ENCODE measurements at places on chromosomes 1 and 21. TPM values are rescaled to one million over a fixed set of nuclear protein-coding genes. Genes with fewer than 3 reads are reported as not detected.

Gene LIN28A
- not detected for total RNA-seq

Gene RSBN1
- total RNA-seq: 44.2 TPM

Gene CAMK1G
- not detected for total RNA-seq

Gene PRDM16
- 0.33 TPM for total RNA-seq

Gene INSRR
- not detected for total RNA-seq

Gene FMO4
- 2.0 TPM for total RNA-seq

Gene PTPN7
- 71.7 TPM for total RNA-seq

GRCh38 chr1:3884966-3885365 is 15.1 kb downstream of the C1orf174 start:
- H3K4me3 ChIP-seq: no peak overlapping the region
- no peak for DNase-seq
- peaks cover 30% of the 10 kb centered on the region for H3K4me1 ChIP-seq
- no peak overlapping the region for H3K27ac ChIP-seq

DNA sequence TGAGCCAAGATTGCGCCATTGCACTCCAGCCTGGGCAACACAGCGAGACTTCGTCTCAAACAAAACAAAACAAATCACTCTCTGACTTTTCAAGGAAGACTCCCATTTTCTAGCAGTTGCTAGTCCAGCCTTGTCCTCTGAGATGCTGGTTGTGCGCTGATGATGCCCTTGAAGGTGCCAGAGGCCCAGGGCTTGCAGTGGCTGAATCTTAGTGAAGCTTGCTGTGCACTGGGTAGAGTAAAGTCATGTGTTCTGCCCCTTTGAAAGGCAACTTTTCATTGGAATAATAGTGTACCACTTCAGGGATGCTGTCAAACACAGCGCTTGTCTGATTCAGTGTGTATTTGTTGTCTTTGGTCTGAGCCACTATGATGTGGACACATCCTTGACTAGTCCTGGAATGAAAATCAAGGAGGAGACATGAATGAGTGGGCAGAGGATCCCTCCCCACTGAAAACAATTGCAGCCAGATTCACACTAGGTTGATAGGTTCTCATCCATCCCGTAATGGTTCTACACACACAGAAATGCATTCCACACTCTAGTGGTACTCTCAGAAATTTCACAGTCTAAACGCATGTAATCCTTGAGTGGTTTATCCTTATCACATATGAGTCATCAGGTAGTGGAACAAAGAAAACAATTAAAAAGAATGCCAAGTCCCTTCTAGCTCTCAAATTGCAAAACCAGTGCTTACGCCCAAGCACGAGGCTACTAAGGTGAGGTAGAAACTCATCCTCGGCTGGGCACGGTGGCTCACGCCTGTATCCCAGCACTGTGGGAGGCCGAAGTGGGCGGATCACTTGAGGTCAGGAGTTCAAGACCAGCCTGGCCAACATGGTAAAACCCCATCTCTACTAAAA is 17.8 kb upstream of the TDRD10 start:
- H3K27ac ChIP-seq: no peak overlapping the region
- H3K4me3 ChIP-seq: no peak overlapping the region
- no peaks in the 10 kb centered on the region for H3K36me3 ChIP-seq
- H3K27me3 ChIP-seq: no peaks in the 10 kb centered on the region

GRCh38 chr1:182192215-182192614 is 130.7 kb upstream of the ZNF648 start:
- H3K27ac ChIP-seq: no peak overlapping the region
- no peaks in the 10 kb centered on the region for H3K27me3 ChIP-seq
- DNase-seq: no peak
- H3K4me1 ChIP-seq: no peaks in the 10 kb centered on the region
- H3K36me3 ChIP-seq: no peaks in the 10 kb centered on the region

GRCh38 chr1:199272628-199273086 is 633.8 kb downstream of the PTPRC start:
- no peak for DNase-seq
- no peaks in the 10 kb centered on the region for H3K4me1 ChIP-seq
- no peaks in the 10 kb centered on the region for H3K27me3 ChIP-seq
- H3K36me3 ChIP-seq: no peaks in the 10 kb centered on the region
- no peak overlapping the region for H3K4me3 ChIP-seq

DNA sequence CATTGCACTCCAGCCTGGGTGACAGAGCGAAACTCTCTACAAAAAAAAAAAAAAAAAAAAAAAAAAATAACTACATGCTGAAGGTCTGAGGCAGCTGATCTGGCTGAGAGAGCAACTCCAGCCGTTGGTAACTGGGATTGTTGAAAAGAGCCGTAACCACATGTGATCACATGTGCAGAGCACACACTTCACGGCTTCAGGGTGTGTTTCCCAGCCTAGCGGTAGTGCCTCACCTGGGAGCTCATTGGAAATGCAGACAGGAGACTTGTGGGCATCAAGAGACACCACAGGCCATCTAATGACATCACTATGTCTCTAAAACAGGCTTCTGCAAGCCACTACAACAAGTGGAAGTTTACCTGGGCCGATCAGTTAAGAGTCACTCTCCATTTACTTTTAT is 11.8 kb upstream of the OTUD7B start:
- H3K36me3 ChIP-seq: no peaks in the 10 kb centered on the region
- H3K4me1 ChIP-seq: no peaks in the 10 kb centered on the region
- H3K4me3 ChIP-seq: no peak overlapping the region
- H3K27me3 ChIP-seq: no peaks in the 10 kb centered on the region

DNA sequence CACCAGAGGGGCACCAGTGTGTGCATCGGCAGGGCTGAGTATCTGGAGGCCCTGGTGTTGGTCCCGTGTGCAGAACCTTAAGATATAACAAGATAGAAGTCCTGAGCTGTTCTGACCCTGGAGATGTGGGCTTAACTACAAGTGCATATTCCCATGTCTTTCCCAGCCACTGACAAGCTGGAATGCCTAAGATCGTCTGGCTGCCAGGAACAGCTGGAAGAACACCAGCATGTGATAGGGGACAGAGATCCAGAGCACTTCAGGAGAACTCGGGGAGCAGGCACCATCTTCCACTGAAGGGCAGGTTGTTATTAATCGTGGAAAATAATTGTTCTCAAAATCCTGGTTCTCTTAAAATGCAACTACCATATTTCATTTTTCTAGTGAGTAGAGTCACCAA is 419.9 kb upstream of the RUNX1 start:
- no peak for DNase-seq
- no peaks in the 10 kb centered on the region for H3K4me1 ChIP-seq
- H3K27me3 ChIP-seq: no peaks in the 10 kb centered on the region

DNA sequence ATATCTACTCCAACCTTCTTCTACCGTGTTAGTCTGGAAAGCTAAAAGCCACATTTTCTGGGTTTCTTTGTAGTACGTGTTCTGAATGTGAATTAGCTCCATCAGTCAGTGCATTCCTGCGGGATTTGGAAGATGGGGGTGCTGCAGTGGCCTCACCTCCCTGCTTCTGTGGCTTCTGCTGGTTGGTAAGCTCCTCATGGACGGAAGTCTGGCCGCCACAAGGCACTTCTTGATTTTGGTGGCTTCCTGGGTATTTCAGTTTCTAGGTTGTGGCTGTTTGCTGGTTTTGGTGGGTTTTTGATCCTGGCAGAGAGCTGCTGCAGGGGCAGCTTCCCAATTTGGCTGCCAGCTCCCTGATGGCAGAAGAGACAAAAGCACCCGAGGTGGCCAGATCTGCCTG is 20.9 kb upstream of the TACSTD2 start:
- DNase-seq: no peak
- H3K4me3 ChIP-seq: no peak overlapping the region
- no peaks in the 10 kb centered on the region for H3K4me1 ChIP-seq
- H3K27ac ChIP-seq: no peak overlapping the region
- H3K27me3 ChIP-seq: no peaks in the 10 kb centered on the region

GRCh38 chr1:48817505-48818114 is 40.9 kb upstream of the BEND5 start:
- H3K4me3 ChIP-seq: no peak overlapping the region
- no peaks in the 10 kb centered on the region for H3K36me3 ChIP-seq
- no peak overlapping the region for H3K27ac ChIP-seq
- no peaks in the 10 kb centered on the region for H3K27me3 ChIP-seq
- DNase-seq: peak; percentile 6

DNA sequence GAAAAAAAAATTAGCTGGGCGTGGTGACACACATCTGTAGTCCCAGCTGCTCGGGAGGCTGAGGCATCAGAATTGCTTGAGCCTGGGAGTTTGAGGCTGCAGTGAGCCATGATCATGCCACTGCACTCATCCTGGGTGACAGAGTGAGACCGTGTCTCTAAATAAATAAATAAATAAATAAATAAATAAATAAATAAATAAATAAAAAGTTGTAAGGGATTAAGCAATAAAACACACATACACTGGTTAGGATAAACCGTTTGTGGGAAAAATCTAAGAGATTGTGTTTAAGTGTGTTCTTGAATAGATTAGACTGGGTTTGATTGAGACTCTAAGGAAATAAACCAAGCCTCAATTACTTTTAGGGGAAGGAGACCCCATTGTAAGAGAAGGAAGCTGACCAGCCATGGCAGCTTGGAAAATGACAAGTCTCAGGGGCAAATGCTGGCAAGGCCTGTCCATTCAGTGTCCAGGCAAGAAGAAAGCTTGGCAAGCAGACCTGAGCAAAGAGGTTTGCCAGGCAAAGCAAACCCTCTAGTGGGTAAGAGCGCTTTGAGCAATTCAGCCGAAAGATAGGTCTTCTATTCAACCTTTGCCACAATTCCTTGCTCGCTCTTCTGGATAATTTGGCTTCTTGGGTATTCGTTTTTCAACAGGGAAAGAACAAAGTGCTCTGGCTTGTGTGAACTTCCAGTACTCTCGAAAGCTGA is 106.9 kb upstream of the SERBP1 start:
- no peak overlapping the region for H3K27ac ChIP-seq
- no peak overlapping the region for H3K4me3 ChIP-seq
- no peaks in the 10 kb centered on the region for H3K4me1 ChIP-seq
- DNase-seq: no peak
- H3K36me3 ChIP-seq: no peaks in the 10 kb centered on the region
- H3K27me3 ChIP-seq: no peaks in the 10 kb centered on the region

- DNase-seq: no peak
- no peaks in the 10 kb centered on the region for H3K36me3 ChIP-seq
- H3K4me1 ChIP-seq: no peaks in the 10 kb centered on the region
These were observed 623.9 kb upstream of the PKN2 start for GRCh38 chr1:88060112-88060673.

DNA sequence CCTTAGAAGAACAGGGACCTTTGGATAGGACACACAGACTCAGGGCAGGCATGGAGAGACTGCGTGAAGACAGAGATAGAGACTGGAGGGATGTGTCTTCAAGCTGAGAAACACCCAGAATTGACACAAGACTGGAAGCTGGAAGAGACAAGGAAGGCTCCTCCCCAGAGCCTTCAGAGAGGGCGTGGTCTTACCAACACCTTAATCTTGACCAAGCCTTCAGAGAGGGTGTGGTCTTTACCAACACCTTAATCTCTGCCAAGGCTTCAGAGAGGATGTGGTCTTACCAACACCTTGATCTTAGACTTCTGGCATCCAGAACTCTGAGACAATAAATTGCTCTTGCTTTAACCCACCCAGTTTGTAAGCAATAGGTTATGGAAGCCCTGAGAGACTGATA is 481.4 kb upstream of the VAMP3 start:
- no peak for DNase-seq
- H3K27ac ChIP-seq: no peak overlapping the region
- H3K4me3 ChIP-seq: no peak overlapping the region
- H3K36me3 ChIP-seq: no peaks in the 10 kb centered on the region
- no peaks in the 10 kb centered on the region for H3K4me1 ChIP-seq

DNA sequence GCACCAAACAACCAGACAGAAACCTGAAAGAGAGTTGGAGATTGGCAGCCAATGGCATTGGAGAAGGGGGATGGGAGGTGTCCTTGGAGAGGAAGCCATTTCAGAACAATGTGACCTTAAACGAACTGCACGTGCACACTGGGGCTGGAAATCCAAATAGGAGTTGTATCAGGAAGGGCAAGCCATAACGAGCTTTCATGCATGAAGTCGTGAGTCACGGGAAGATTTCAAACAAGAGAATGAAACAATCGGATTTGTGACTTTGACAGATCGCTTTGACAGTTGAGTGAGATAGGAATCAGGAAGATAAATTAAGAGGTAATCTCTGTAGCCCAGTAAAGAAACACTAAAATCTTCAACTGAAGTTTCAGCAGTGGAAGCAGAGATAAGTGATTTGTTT is 445.8 kb upstream of the ZP4 start:
- DNase-seq: no peak
- no peak overlapping the region for H3K27ac ChIP-seq
- H3K27me3 ChIP-seq: no peaks in the 10 kb centered on the region
- no peaks in the 10 kb centered on the region for H3K36me3 ChIP-seq

DNA sequence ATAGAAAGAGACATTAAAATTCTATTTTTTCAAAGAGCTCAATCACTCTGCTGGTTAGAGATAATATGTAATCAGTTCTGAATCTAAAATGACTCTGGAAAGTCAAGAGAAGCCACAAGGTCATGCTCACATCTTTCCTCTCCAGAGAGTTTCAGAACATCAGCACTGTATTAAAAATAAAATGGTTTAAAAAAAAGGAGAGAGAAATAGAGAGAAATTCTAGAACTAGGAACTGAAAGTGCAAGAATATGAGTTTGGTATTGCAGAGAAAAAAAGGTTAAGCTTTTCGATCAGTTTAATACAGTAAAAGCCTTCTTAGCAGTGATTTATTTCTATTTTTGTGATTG is 44.0 kb upstream of the DIPK1A start:
- no peak for DNase-seq
- H3K27me3 ChIP-seq: peaks cover 7% of the 10 kb centered on the region
- H3K4me1 ChIP-seq: no peaks in the 10 kb centered on the region

- H3K36me3 ChIP-seq: peaks cover 3% of the 10 kb centered on the region
- H3K4me1 ChIP-seq: peaks cover 14% of the 10 kb centered on the region
- H3K27ac ChIP-seq: no peak overlapping the region
- peaks cover 27% of the 10 kb centered on the region for H3K27me3 ChIP-seq
These were observed 1.9 kb downstream of the SORT1 start for GRCh38 chr1:109395602-109396512.

GRCh38 chr1:200911361-200911760 is 16.7 kb downstream of the INAVA start:
- H3K36me3 ChIP-seq: no peaks in the 10 kb centered on the region
- DNase-seq: no peak
- no peak overlapping the region for H3K4me3 ChIP-seq
- no peak overlapping the region for H3K27ac ChIP-seq
- H3K27me3 ChIP-seq: peaks cover 19% of the 10 kb centered on the region
